ENCODE measurements at places on chromosomes 7 and 10.

DNA sequence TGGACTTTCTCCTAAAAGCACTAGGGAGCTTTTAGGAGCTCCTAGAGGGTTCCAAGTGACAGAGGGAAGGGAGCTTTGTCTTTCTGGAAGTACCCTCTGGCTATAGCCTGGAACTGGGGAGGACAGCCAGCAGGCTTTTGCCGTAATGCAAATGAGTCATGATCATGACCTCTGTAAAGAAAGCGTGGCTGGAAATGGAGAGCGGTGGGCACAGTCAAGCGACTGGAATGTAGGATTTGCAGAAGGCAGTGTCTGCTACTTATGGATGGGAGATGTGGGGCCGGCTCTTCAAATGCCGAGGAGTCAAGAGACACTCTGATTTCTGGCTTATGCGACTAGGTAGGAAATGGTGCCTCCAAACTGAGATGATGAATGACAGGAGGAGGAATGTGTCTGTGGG lies 34.6 kb upstream of the PLPP4 start:
- no peak for DNase-seq

DNA sequence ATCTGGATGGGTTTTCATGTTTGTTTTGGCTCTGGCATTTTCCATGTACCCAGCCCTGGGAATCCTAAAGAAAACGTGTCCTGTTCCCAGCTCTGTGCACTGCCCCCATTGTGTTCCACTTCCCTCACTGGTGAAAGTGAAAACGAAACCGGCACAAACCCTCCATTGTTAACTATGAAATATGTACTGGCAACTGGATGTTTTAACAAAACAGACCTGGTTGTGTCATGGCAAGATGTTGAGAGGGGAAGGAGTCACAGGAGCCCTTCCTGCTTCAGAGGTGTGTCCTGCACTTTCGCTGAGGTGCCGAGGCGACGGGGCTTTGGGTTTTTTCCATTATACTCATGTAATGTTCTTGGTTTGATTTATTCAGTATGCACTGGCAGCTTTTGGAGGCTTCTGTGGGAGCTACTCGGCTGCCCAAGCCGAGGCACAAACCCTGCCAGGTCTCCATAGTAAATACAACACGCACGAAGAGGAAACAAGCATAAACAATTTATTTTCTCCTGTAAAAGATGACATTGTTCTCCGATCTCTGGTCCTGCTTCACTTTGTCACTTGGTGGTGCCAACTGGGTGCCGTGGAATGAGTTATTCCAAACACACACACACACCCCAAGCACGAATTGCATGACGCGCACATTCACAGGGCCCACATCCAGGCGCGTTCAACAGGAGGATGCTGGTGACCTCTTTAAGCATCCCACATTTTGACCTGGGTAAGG lies 118.2 kb downstream of the CDK6 start:
- no peak for DNase-seq

DNA sequence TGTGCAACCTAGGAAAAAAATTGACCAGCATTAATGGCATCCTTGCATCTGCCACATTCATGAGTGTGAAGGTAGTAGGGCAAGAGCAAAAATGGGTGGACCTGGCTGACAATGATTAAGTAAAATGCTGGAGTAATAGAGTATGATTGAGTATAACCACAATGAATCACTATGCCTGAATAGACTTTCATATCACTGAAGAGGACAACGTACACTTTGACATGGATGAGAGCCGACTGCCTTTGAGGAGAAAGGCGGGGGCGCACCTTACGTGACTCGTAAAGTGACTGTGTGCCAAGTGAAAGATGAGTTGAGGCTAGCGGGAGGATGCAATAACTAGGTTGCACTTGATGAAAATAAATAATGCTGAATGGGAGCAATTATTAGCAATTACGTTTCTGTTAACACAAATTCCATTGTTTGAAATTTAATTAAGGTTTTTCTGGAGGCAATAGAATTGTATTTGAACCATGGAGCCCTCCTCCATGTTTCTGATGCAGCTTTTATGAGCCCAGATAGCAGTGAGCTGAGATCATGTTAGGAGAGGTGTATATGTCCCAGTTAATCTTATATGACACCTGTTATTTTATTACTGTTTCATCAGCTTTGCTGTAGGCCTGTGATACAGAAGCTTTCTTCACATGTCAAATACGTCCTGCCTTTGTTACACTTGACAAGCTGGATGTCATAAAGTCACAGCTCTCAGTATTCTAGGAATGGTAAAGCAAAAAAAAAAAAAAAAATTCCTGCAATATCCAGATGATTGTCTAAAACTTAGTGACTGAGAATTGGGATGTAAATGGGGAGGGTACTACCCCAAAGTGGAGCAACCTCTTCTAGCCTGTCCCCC lies 596.5 kb downstream of the NXPH1 start:
- DNase-seq: no peak

GRCh38 chr10:76086170-76086760 lies 654.8 kb downstream of the LRMDA start:
- DNase-seq: no peak

DNA sequence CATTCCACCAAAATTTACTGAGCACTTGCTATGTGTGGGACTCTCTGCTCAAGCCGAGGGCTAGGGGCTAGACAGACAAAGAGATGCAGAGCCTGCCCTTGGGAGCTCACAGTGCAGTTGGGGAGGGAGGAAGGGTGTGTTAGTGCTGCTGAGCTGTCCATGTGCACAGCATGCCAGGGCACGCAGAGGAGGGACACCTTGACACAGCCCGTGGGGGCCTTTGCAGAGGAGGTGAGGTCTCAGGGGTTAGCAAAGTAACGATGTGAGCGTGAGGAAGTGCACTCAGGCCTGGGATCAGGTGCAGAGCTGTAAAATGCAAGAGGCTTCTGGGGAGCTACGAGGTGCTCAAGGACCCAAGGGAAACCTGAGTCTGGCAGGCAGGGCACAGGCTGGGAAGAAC lies 16.3 kb downstream of the PRKCQ start:
- DNase-seq: no peak

GRCh38 chr7:82605247-82605864 lies 161.8 kb upstream of the CACNA2D1 start:
- DNase-seq: no peak

DNA sequence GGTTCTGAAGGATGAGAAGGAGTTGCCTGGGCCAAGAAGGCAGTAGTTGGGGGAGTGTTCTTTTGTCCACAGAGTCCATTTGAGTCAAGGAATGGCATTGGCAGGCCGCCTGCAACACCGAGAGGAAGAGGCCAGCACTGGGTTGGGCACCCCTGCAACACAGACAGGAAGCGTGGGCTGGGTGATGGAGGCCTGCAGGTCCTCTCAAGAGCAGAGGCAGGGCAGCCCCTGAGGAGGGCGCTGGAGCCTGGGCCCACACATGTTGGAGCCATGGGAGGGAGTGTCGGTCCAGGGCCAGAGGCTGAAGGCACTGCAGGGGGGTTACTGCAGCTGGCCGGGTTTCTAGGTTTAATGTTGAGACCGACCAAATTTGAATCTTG lies 137.3 kb downstream of the PTPN20 start:
- DNase-seq: peak; percentile 62

GRCh38 chr7:157139111-157139809 lies 534 bp downstream of the UBE3C start:
- DNase-seq: peak; percentile 85

- no peak for DNase-seq
These were observed 68.5 kb upstream of the FAM133B start for GRCh38 chr7:92658671-92659070.

DNA sequence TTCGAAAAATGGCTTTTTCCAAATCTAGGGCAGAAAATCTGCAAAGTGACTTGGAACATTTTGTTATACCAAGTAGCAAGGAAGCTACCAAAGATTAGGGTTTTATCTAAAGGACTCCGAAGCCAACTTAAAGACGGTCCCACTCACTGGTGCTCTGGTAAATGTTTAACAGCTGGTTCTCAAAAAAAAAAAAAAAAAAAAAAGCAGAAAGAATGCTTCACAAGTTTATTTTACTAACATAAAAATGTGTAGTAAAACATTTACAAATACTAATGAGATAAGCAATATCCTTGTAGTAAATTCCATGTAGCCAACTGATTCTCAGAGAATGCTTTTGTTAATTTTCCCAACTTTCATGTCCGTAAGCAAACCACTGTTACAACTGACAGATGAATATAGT lies 38.4 kb downstream of the TAF3 start:
- DNase-seq: no peak

DNA sequence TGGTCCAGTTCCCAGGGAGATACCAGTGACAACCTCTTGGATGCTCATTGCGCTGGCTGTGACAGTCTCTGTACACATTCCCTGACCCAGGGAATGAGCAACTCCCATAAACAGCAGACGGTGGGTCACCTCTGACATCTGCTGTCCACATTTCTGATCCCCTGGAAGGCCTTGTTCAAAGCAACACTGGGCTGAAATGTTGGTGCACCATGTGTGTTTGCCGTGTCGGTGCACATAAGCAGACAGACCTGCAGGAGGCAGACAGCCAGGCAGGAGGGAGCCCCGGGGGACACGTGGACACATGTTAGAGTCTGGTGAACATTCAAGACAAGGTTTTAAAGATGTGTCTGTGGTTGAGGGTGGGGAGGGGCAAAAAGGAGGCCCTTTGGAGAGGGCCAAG lies 254.9 kb downstream of the PLXNA4 start:
- DNase-seq: no peak

- no peak for DNase-seq
These were observed 186.7 kb upstream of the HGF start for GRCh38 chr7:81956520-81956919.

DNA sequence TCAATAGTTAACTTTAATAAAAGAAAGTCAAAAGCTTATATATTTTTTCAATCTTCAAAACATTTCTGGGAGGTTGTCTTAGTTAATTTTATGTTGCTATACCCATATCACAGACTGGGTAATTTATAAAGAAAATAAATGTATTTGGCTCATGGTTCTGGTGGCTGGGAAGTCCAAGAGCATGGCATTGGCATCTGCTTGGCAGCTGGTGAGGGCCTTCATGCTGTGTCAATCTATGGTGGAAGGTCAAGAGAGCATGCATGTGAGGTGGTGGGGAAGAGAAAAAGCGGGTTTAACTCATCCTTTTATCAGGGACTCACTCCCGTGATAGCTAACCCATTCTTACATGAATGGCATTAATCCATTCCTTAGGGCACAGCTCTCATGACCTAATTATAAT lies 119.8 kb downstream of the EGFR start:
- no peak for DNase-seq

DNA sequence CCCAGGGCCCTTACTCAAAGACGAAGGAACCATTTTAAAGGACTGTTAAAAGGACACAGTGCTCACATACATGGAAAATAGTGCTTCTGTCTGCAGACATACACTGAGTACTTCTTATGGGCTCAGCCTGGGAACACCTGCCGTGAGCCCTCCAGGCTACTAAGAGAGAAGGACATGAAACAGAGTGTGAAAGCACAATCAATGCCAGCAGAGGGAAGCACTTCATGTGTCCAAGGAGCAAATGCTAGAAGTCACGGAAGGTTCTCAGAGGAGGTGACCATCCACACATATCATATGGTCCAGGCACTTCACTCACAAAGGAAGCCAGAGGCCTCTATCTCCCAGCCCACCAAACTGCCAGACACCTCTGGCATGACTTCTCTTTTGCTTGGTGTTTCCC lies 15.5 kb downstream of the ELMO1 start:
- DNase-seq: no peak
